AG20443 (cell line): ENCODE measurements at places on chromosomes 1 and 21.

DNA sequence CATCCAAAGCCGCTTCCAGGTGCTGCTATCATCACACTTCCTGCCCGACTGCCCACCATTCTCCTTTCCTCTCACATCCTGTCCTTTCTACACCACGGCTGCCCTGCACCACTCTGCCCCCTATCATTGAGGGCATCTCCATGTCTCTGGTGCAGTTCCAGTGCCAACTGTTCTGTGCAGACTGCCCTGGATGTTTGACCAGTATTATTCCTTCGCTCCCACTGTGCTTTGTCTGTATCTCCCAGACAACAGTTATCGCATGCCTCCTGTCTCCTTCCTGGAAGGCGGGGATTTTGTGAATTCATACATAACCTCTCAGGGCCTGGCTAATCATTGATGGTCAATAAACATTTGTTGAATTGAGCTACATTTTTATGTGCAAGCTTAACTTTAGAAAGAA, 63.6 kb upstream of the GNG12 start:
- DNase-seq: no peak

- DNase-seq: no peak
Observed at GRCh38 chr1:174118751-174119150, 40.6 kb upstream of the RABGAP1L start.

GRCh38 chr21:28798798-28799197, 193.9 kb downstream of the LTN1 start:
- peak; percentile 28 for DNase-seq

DNA sequence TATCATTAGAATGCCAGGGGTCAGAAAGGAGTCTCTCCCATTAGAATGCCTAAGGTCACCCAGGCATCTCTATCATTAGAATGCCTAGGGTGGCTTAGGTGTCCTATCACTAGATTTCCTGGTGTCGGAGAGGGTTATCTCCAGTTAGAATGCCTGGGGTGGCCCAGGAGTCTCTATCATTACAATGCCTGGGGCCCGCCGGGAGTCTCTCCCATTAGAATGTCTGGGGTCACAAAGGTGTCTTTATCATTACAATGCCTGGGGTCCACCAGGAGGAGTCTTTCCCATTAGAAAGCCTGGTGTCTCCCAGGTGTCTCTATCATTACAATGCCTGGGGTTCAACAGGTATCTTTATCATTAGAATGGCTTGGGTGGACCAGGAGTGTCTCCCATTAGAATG, 56.2 kb downstream of the RNF187 start:
- DNase-seq: no peak

DNA sequence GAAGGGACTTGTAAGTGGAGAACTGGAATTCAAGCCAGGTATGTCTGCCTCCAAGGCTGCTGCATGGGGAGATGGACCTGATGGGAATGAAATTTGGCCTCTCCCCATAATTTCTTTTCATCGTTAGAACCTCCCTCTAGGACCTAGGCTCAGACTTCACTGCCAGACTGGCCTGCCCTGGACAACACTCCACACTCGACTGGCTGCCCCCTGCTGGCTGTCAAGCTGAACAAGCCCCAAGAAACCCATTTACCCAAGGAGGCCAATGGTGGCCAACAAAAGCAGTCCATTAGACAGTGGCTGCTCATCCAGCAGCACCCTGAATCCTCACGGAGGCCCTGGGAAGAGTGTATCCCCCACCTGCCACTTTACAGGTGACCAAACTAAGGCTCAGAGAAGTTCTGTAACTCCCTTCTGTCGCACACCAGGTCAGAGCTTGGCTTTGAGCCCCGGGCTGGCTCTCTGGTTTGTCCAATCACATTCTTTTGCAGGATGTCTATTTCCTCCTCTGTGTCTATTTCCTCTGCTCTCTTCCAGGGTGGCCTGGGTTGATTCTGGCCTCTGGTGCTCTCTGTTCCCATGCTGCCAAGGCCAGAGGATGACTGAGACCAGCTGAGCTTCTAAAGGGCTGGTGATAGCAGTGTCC, 3.8 kb downstream of the RNF186 start:
- peak; percentile 72 for DNase-seq

- DNase-seq: peak; percentile 10
Observed at GRCh38 chr1:217089361-217090014, 366.3 kb upstream of the ESRRG start.

DNA sequence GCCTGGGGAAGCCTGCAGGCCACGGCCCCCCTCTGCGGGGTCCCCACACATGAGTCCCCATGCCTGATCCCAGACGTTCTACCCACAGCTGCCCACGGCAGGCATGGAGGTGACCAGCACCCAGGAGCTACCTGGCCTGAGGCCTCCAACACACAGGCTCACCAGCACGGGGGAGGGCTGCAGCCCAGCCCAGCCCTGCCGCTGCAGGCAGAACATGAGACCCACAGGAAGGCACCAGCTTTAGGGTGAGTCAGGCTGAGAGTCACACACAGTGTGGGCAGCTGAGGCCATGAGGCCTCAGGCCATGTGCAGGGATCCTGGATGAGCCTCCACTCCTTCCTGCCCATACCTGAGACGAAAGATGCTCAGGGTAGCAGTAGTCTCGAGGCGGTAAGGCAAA, 121.1 kb downstream of the PSMG1 start:
- DNase-seq: no peak

- DNase-seq: no peak
Observed at GRCh38 chr1:25128121-25128621, 104.1 kb downstream of the SYF2 start.
